ENCODE measurements at places on chromosomes 11 and 22. TPM values are rescaled to one million over a fixed set of nuclear protein-coding genes. Genes with fewer than 3 reads are reported as not detected.

HTR3B gene
- total RNA-seq: not detected

- no peaks in the 10 kb centered on the region for H3K36me3 ChIP-seq
- H3K4me3 ChIP-seq: no peak overlapping the region
- H3K4me1 ChIP-seq: no peaks in the 10 kb centered on the region
- no peaks in the 10 kb centered on the region for H3K27me3 ChIP-seq
- no peak for DNase-seq
- no peak overlapping the region for H3K27ac ChIP-seq
Measured at GRCh38 chr11:106463154-106463553, 385.7 kb downstream of the AASDHPPT start.

DNA sequence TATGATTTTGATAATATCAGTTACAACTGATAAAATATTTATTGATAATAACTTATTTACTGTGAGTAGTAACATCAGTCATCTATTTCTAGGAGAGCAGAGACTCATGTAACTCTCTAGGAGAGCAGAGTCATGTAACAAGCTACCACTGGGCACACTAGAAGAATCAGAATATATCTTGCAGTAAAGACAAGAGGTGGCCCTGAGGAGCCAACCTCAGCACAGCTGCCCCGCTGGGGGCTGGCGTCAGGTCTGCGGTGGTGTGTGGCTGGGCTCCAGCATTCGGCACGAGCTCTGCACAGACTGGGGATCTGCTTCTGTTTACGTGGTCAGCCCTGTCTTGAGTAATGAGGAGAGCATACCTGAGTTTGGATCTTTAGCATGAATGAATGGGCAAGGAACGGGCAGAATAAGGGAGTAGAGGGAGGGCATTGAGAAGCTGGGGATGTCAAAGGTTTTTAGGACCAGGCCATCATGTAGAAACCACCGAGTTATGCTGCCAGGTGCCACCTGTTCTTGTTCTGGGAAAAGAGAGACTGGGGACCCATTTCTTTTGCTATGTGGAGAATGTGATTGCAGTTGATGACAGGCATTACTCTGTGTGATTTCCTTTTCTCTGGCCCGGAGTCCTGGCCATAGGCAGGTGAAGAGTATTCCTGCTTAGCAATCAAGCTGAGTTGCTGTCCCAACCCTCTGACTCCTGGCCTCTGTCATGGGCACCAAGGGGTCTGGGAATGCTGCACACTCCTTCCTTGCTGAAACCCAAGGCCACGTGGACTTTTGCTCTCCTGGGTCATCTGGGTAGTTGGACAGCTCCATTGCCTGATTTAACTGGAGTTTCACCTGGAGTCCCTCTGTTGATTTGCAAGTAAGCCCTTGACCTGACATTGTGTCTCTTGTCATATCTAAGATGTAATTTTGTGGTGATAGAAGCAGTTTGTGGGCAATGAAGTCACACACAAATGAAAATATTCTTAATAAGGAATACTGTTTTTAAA is 50.9 kb upstream of the HEPHL1 start:
- H3K36me3 ChIP-seq: no peaks in the 10 kb centered on the region
- H3K4me1 ChIP-seq: no peaks in the 10 kb centered on the region
- no peak for DNase-seq
- no peak overlapping the region for H3K4me3 ChIP-seq

DNA sequence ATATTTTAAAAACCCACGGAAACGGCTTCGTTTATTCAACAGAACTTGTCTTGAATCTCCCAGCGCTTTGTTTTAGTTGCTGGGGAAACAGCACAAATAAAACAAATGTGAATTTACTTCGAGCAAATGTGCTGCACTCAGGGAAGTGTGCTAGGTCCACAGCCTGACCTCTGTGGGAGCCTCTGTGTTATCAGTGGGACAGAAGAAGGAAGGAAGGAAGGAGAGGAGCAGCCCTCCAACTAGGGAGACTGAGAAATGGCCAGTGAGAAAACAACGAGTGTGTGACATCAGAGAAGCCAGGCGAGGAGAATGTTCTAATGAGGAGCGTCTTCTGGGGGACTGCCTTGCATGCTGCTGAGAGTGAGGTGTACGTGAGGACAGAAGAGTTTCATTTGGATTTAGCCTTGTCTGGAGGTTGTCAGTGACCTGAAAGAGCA is 42.7 kb downstream of the PPP6R3 start:
- H3K36me3 ChIP-seq: no peaks in the 10 kb centered on the region
- peak overlapping the region; percentile 21 for H3K27ac ChIP-seq
- H3K4me3 ChIP-seq: no peak overlapping the region
- H3K4me1 ChIP-seq: peaks cover 95% of the 10 kb centered on the region

GRCh38 chr22:50019316-50019715 is 6.8 kb upstream of the IL17REL start:
- H3K36me3 ChIP-seq: no peaks in the 10 kb centered on the region
- peaks cover 32% of the 10 kb centered on the region for H3K27me3 ChIP-seq
- H3K27ac ChIP-seq: no peak overlapping the region
- no peaks in the 10 kb centered on the region for H3K4me1 ChIP-seq
- peak; percentile 36 for DNase-seq
- no peak overlapping the region for H3K4me3 ChIP-seq

DNA sequence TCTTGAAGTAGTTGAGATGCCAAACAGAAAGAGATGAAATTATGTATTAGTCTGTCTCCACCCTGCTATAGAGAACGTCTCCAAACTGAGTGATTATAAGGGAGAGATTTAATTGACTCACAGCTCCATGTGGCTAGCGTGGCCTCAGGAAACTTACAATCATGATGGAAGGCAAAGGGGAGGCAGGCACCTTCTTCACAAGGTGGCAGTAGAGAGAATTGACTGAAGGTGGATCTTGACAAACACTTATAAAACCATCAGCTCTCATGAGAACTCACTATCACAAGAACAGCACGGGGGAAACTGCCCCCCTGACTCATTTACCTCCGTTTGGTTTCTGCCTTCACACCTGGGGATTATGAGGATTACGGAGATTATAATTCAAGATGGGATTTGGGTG is 794.0 kb downstream of the CNTN5 start:
- no peak overlapping the region for H3K27ac ChIP-seq
- H3K27me3 ChIP-seq: no peaks in the 10 kb centered on the region
- DNase-seq: no peak
- H3K4me1 ChIP-seq: no peaks in the 10 kb centered on the region

DNA sequence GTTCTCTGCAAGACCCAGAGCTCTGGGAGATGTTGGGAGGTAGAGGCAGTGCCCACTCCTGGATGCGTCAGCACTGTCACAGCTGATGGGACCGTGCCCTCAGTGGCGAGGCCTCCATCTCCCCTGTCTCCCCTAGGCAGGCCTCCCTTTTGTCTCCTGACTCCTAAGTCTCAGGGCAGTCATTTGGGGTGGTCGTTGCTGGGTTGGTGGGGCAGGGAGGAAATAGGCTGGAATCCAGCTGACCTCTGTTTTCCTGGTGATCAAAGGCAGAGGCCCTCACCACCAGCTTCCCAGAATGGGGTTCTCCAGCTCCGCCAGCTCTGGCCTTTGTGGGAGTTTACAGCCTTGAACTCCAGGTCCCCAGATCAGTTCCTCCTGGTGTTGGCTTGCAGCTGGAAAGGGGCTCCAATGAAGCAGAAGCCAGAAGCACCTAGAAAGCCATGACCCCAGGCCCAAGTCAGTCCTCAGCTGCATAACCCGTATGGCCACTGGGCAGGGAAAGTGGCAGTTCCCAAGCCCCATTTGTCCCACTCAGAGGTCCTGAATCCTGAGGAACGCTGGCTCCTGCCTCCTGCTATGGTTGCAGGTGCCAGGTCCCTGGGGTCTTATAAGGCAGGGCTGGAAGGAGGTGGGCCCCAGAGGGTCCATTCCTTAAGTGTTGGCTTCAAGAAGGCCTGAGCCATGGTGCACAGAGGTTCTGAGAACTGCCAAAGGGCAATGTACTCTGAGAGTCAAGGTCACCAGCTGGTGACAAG is 7.3 kb upstream of the FXYD2 start:
- H3K4me1 ChIP-seq: peaks cover 12% of the 10 kb centered on the region
- H3K36me3 ChIP-seq: peaks cover 5% of the 10 kb centered on the region
- no peak overlapping the region for H3K4me3 ChIP-seq
- H3K27ac ChIP-seq: no peak overlapping the region
- DNase-seq: peak; percentile 58
- no peaks in the 10 kb centered on the region for H3K27me3 ChIP-seq

DNA sequence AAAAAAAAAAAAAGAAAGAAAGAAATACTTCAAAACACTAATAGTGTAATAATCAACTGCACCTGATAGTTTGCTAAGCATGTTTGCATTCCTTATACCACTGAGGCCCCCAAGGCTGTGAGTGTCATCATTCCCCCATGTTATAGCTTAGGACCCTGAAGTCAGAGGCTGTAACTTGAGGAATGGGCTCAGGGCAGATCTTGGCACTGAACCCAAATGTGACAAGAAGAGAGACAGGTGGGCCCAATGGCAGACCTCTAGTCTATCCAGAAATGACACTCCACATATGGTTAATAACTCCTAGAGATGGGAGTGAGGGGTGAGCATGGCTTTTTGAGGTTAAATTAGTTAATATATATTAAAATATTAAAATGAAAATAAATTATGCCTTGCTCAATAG is 13.2 kb downstream of the ZNF70 start:
- DNase-seq: no peak
- no peak overlapping the region for H3K4me3 ChIP-seq
- no peaks in the 10 kb centered on the region for H3K36me3 ChIP-seq
- H3K4me1 ChIP-seq: no peaks in the 10 kb centered on the region

DNA sequence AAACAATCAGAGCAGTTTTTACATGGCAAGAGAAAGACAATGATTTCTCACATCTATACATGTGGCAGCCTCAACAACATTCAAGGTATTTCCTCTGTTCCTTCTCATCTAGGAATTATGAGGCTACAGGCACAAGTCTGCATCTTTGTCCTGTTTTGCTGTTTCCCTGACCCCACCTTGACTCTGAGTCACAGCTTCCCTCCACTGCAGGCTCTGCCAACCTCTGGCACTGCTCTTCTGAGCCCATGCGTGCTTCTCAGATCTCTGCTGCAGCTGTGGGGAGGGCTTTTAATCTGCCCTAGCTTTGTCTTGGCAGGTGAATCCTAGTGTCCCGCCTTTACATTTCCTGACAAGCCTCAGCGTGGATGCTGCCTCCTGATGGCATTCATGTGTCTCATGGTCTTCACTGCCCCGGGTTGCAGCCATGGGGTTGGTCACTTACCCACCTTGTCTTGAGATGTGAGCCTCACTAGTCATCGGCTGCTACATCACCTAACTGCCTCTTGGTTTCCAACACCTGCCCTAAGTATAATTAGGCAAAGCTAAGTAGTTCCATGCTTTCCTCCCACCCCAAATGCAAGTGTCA is 578.5 kb downstream of the TBC1D22A start:
- H3K27ac ChIP-seq: no peak overlapping the region
- no peaks in the 10 kb centered on the region for H3K4me1 ChIP-seq
- H3K4me3 ChIP-seq: no peak overlapping the region
- no peaks in the 10 kb centered on the region for H3K36me3 ChIP-seq
- peaks cover 13% of the 10 kb centered on the region for H3K27me3 ChIP-seq

PATL1 gene
- total RNA-seq: 11.8 TPM

GRCh38 chr22:47055921-47056320 is 293.5 kb downstream of the TBC1D22A start:
- H3K27me3 ChIP-seq: no peaks in the 10 kb centered on the region
- H3K4me1 ChIP-seq: peaks cover 4% of the 10 kb centered on the region
- no peak overlapping the region for H3K4me3 ChIP-seq
- no peak overlapping the region for H3K27ac ChIP-seq
- H3K36me3 ChIP-seq: no peaks in the 10 kb centered on the region
- peak; percentile 51 for DNase-seq

GVQW3 gene
- 4.7 TPM for total RNA-seq

- no peaks in the 10 kb centered on the region for H3K36me3 ChIP-seq
- DNase-seq: no peak
- H3K4me3 ChIP-seq: peak overlapping the region; percentile 32
- no peak overlapping the region for H3K27ac ChIP-seq
Measured at GRCh38 chr11:17475666-17476316, 854 bp downstream of the ABCC8 start.

DNA sequence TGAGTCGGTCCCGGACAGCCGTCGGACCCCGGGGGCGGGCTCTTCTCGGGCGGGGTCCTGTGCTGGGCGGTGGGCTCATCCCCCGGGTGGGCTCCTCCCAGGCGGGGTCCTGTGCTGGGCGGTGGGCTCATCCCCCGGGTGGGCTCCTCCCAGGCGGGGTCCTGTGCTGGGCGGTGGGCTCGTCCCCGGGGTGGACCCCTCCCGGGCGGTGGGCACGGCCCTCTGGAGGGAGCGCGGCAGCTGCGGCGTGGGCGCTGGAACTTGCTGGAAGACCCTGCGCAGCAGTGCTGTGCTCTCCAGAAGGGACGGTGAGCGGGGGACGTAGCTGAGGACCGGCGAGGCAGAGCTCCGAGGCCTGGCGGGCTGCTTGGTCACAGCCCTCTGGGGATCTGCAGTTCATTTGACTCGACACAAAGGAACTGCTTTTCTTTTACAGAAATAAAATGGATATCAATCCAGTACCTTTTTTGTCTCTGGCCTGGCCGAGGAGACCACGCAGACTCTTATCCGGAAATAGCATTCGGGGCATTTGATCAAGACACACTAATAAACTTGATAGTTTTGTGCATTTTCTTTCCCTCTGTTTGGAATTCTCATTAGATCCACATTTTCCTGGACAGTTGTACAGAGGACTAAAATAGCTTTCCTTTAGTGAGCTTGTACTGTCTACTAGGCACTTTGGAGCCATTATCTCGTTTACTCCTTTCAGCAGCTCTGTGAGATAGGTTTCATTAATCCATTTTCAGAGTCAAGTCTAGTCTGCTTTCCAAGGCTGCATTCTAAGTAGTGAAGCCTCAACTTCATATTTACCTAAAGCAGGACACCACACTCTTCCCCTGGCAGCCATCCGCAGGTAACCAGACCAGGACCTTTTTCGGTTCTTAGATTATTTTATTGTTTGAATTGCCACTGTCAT is 812 bp downstream of the JAM3 start:
- H3K36me3 ChIP-seq: no peaks in the 10 kb centered on the region
- no peaks in the 10 kb centered on the region for H3K27me3 ChIP-seq
- H3K4me3 ChIP-seq: peak overlapping the region; percentile 75
- peaks cover 27% of the 10 kb centered on the region for H3K4me1 ChIP-seq
- no peak for DNase-seq
- H3K27ac ChIP-seq: peak overlapping the region; percentile 88

FGF3 gene
- total RNA-seq: not detected

DNA sequence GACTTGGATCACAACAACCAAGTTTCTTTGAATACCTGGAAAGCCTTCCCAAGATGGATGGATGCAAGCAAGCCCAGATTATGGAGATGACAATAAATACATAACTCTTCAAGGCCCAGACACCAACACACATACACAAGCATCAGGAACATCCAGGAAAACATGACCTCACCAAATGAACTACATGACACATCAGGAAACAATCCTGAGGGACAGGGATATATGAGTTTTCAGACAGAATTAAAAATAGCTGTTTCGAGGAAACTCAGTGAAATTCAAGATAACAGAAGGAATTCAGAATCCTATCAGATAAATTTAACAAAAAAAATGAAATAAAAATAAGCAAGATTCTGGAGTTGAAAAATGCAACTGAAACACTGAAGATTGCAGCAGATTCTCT is 659.4 kb downstream of the METTL15 start:
- H3K27me3 ChIP-seq: no peaks in the 10 kb centered on the region
- H3K4me3 ChIP-seq: no peak overlapping the region
- H3K36me3 ChIP-seq: no peaks in the 10 kb centered on the region
- no peaks in the 10 kb centered on the region for H3K4me1 ChIP-seq
- H3K27ac ChIP-seq: no peak overlapping the region

PRODH gene
- 3.6 TPM for total RNA-seq

- no peaks in the 10 kb centered on the region for H3K27me3 ChIP-seq
- H3K27ac ChIP-seq: no peak overlapping the region
- H3K36me3 ChIP-seq: no peaks in the 10 kb centered on the region
- no peak for DNase-seq
Measured at GRCh38 chr11:27348340-27348873, 14.6 kb downstream of the CCDC34 start.

ANGPTL5 gene
- not detected for total RNA-seq

GRCh38 chr11:117371453-117371852 is 43.8 kb downstream of the CEP164 start:
- H3K27ac ChIP-seq: no peak overlapping the region
- H3K27me3 ChIP-seq: no peaks in the 10 kb centered on the region
- peaks cover 26% of the 10 kb centered on the region for H3K36me3 ChIP-seq
- no peaks in the 10 kb centered on the region for H3K4me1 ChIP-seq
